ENCODE measurements at places on chromosomes 6 and 20. TPM values are rescaled to one million over a fixed set of nuclear protein-coding genes. Genes with fewer than 3 reads are reported as not detected.

The PTK7 gene
- total RNA-seq: 97.1 TPM

The LIME1 gene
- 7.8 TPM for total RNA-seq

The ACSS1 gene
- 37.2 TPM for total RNA-seq

The HLA-DPB1 gene
- total RNA-seq: 385 TPM

The SEMG1 gene
- total RNA-seq: not detected

The APOM gene
- 2.6 TPM for total RNA-seq

The GJA10 gene
- not detected for total RNA-seq

The PKIG gene
- total RNA-seq: 88.8 TPM

The WFDC2 gene
- total RNA-seq: 113 TPM

The SMPDL3A gene
- total RNA-seq: 19.6 TPM

DNA sequence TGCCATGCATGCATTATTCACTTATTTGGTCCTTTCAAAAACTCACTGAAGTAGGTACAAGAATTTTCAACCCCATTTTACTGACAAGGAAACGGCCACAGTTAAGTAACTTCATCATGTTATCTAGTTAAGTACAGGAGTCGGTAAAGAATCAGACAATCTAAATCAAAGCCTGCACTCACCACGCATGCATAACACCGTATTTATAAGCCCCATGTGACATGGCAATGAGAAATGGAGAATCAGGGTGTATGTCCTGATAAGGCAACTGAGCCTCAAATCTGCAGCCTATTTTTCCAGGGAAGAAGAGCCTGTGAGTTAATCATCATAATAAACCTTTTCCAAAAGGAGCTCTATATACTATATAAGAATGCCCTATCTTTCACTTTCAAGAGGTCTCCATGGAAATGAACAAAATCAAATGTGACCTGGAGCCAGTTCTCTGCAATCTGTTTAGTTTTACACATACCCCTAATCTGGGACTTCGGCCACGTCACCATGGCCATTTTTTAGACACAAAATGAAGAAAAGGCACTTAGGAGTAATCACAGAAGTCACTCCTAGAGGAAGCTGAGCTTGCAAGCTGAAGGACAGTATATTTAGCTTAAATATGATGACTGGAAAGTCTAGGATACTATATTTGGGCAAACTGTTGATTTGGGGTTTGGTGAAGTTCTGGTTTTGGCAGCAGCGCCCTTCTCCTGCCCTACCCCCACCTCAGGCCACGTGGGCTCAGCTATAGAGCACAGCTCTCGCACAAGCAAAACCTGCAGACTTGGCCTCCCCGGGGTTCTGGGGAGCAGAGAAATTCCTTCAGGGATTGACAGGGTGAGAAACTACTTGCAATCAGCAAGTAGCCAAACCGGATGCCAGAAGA lies 19.2 kb downstream of the TRAM2 start:
- DNase-seq: no peak
- H3K27me3 ChIP-seq: no peaks in the 10 kb centered on the region
- H3K27ac ChIP-seq: peak overlapping the region; percentile 24
- H3K4me3 ChIP-seq: no peak overlapping the region
- H3K4me1 ChIP-seq: peaks cover 28% of the 10 kb centered on the region

DNA sequence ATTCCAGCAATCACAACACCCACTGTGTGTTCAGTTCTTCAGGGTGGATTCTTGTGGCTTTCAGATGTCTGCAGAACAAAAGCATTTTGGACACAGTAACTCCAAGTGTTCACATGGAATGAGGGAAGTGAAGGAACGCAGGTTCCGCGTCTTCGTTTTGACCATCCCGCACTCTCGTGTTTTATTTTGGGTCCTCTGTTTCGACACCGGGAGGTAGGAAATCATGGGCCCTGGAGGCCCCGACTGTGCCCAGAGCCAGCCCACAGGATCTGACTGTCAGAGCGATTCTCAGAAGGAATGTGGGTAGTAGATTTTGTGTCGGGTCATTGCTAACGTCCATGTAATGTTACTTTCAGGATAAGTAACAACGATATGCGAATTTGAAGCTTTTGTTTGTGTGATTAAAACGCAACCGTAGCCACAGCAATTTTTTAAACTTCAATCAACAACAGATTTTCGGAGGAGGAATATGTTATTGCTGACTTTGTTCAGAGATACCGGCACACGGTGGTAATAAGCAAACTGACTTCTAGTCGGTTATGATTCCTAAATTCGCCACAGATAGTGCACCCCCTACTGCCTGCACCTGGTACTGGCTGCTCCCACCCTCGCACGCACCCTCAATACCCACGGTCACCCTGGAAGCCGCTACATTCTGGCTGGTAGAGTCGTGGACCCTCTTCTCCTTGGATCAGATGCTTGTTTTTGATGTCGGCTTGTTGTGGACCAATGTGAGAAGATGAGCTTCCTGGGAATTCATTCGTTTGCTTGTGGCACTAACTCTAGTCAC lies 10.5 kb downstream of the NPEPL1 start:
- H3K36me3 ChIP-seq: peaks cover 54% of the 10 kb centered on the region
- H3K4me3 ChIP-seq: no peak overlapping the region
- H3K4me1 ChIP-seq: no peaks in the 10 kb centered on the region
- H3K27ac ChIP-seq: no peak overlapping the region
- H3K27me3 ChIP-seq: no peaks in the 10 kb centered on the region

DNA sequence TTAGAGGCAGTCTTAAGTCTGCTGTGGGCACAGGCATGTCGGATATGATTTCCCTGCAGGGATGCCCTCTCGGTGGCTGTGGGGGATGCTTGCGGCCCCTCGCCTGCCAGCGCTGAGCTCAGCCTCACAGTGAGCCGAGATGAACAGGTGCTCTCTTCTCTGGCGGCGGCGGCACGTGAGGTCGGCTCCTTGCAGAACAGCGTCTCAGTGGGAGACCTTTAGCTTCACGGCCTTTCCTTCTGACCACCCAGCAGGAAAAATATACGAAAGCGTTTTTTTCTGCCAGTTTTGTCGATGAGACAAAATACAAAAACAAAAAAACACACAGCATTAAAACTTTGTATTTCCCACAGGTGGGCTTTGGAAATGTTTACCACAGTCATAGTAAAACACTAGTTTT lies 23.6 kb downstream of the FOXA2 start:
- no peak overlapping the region for H3K4me3 ChIP-seq
- H3K36me3 ChIP-seq: no peaks in the 10 kb centered on the region
- H3K27ac ChIP-seq: no peak overlapping the region

DNA sequence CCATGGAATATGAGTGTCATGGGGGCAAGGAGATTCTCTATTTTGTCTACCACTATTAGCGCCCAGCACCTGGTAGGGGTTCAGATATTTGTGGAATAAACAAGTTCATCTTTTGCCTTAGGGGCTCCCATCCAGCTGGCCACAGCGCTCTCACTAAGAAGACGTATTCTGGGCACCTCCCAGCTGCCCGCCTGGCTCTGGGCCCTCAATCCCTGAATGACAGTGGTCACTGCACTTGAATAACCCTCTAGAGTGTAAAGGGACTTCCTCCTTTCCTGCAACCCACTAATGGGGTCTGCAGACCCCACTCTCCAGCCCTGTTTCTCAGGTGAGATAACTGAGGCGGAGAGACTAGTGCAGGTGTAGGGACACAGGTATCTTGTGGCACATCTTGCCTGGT lies 36.2 kb downstream of the SNX5 start:
- H3K36me3 ChIP-seq: no peaks in the 10 kb centered on the region
- no peak overlapping the region for H3K27ac ChIP-seq
- DNase-seq: no peak
- H3K4me1 ChIP-seq: peaks cover 16% of the 10 kb centered on the region
- H3K4me3 ChIP-seq: no peak overlapping the region

DNA sequence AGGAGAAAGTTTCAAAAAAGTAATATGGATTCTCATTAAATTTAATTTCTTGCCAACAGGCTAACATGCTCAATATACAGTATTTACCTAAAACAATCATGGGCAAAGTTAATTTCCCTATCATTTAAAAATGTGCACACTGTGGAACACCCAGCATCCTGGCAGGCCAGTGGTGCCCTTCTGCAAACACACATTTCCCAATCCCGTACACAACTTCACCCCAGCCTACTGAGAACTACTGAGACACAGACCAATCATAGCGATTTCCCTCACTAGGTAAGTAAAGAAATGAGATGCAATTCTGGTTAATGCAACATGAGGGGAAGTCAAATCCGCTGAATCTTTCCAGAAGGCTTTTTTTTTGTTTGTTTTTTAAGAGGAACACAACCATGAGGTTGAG lies 7.6 kb downstream of the USP45 start:
- no peaks in the 10 kb centered on the region for H3K4me1 ChIP-seq
- H3K36me3 ChIP-seq: peaks cover 38% of the 10 kb centered on the region
- H3K27ac ChIP-seq: no peak overlapping the region
- DNase-seq: no peak
- H3K4me3 ChIP-seq: no peak overlapping the region
- no peaks in the 10 kb centered on the region for H3K27me3 ChIP-seq

- no peaks in the 10 kb centered on the region for H3K4me1 ChIP-seq
- H3K36me3 ChIP-seq: no peaks in the 10 kb centered on the region
- no peak for DNase-seq
- no peak overlapping the region for H3K4me3 ChIP-seq
Observed at GRCh38 chr20:31759836-31760518, 20.9 kb downstream of the TPX2 start.

DNA sequence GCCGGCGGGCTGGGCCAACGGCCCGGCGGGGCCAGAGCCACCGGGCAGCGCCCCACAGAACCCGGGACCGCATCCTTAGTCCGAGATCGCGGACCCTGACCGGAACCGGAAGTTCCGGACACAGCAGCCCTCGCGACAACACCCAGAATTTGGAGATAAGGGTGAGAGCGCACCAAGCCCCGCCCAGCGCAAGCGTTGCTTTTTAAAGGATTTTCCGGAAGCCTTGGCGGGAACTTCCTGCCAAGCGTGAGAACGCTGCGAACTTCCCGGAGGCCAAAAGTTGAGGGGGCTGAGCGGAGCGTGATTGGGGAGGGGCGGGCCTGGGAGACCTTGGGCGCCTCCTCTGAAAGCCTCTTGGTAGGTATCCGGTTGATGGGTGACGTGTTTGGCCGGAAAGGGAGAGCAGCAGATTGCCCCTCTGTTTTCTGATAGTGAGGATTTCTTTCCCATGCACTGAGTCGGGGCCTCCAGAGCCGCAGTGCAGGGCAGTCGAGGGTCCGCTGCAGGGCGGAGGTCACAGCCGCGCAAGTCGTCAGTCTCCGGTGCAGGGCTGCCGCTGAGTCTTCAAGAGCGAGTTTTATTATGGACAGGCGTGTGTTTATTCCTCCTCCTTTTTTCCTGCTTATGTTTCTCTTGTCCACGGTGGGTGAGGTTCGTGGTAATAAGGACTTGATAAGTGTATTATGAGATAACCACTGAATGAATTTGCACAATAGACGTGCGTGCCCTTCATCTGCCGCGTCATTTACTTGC lies at the start of gene MTRF1L:
Gene MTRF1L (minus strand): TSS at position 97 of the 753 bp plus-strand sequence. CDS start 24 bp downstream, at position 73.
- peaks cover 22% of the 10 kb centered on the region for H3K4me1 ChIP-seq
- H3K4me3 ChIP-seq: peak within 1 kb of the TSS; percentile 72
- H3K27ac ChIP-seq: peak within 1 kb of the TSS; percentile 86
- peak; percentile 97 for DNase-seq
- H3K36me3 ChIP-seq: peaks cover 6% of the 10 kb centered on the region

- no peak overlapping the region for H3K4me3 ChIP-seq
- no peaks in the 10 kb centered on the region for H3K36me3 ChIP-seq
- no peaks in the 10 kb centered on the region for H3K27me3 ChIP-seq
- no peak for DNase-seq
- no peak overlapping the region for H3K27ac ChIP-seq
- H3K4me1 ChIP-seq: no peaks in the 10 kb centered on the region
Observed at GRCh38 chr6:20791944-20792343, 257.7 kb downstream of the CDKAL1 start.

DNA sequence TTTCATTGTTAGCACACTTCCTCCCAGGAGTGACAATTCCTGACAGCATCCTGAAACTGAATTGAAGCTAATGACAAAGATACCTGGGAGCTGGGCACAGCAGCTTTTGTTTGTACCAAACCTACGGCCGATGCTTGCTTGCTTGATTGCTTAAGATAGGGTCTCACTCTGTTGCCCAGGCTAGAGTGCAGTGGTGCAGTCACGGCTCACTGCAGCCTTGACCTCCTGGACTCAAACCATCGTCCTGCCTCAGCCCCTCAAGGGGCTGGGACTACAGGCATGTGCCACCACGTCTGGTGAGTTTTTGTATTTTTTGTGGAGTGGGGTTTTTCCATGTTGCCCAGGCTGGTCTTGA lies 84.7 kb upstream of the SCP2D1 start:
- H3K4me1 ChIP-seq: no peaks in the 10 kb centered on the region
- H3K4me3 ChIP-seq: no peak overlapping the region
- no peak overlapping the region for H3K27ac ChIP-seq
- DNase-seq: no peak
- H3K36me3 ChIP-seq: no peaks in the 10 kb centered on the region

DNA sequence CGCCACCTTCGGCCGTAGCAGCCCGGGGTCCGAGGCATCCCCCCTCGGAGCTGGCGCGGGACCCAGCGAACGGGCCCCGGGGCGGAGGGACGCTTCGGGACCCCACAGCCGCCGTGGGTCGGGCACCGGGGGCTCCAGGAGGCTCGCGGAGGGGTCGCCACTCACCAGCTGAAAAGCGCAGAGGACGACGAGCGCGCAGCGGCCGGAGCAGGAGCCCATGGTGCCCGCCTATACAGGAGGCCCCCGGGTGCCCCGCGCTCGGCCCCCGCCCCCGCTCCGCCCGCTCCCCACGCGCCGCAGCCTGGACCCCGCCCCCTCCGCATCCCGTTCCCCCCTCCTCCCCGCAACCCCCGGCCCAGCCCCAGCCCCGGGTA lies at the start of gene NKAIN4:
Gene NKAIN4 (minus strand): TSS at position 232 of the 374 bp plus-strand sequence. CDS start 13 bp downstream, at position 219.
- H3K4me1 ChIP-seq: peaks cover 6% of the 10 kb centered on the region
- DNase-seq: no peak
- no peak within 1 kb of the TSS for H3K27ac ChIP-seq
- H3K4me3 ChIP-seq: no peak within 1 kb of the TSS
- H3K36me3 ChIP-seq: no peaks in the 10 kb centered on the region
- H3K27me3 ChIP-seq: peaks cover 72% of the 10 kb centered on the region

DNA sequence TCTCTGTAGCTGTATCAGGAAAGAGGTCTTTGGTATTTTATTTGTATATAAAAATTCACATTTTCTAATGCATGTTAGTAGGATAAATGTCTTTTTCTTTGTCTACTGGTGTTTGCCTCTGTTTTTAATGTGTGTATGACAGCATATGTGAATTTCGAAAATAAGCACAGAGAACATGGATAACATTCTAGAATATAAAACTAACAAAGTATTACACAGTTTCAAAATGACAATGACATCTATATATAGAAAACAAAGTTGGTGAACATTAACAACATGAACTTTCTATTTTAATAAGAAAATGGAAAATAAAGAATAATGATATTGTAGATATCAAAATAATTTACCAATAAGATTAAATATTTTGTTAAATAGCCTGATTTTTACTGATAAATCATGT lies 608.0 kb downstream of the COL12A1 start:
- H3K27me3 ChIP-seq: no peaks in the 10 kb centered on the region
- no peak overlapping the region for H3K4me3 ChIP-seq
- peaks cover 4% of the 10 kb centered on the region for H3K4me1 ChIP-seq
- no peak for DNase-seq
- H3K27ac ChIP-seq: no peak overlapping the region
- no peaks in the 10 kb centered on the region for H3K36me3 ChIP-seq

- peak; percentile 82 for DNase-seq
- peak overlapping the region; percentile 96 for H3K4me3 ChIP-seq
- no peaks in the 10 kb centered on the region for H3K27me3 ChIP-seq
- peak overlapping the region; percentile 71 for H3K27ac ChIP-seq
Observed at GRCh38 chr6:43575105-43575771, 600 bp downstream of the XPO5 start.

GRCh38 chr6:170375661-170376060 lies 69.1 kb downstream of the FAM120B start:
- peaks cover 11% of the 10 kb centered on the region for H3K36me3 ChIP-seq
- no peaks in the 10 kb centered on the region for H3K4me1 ChIP-seq
- no peaks in the 10 kb centered on the region for H3K27me3 ChIP-seq
- no peak for DNase-seq
- no peak overlapping the region for H3K27ac ChIP-seq

Measured in upper lobe of right lung (tissue), 1 donor.